DMS79 treated with DMSO at 0.1 percent for 48 hours (cell line): ENCODE measurements at places on chromosomes 7 and 10.

DNA sequence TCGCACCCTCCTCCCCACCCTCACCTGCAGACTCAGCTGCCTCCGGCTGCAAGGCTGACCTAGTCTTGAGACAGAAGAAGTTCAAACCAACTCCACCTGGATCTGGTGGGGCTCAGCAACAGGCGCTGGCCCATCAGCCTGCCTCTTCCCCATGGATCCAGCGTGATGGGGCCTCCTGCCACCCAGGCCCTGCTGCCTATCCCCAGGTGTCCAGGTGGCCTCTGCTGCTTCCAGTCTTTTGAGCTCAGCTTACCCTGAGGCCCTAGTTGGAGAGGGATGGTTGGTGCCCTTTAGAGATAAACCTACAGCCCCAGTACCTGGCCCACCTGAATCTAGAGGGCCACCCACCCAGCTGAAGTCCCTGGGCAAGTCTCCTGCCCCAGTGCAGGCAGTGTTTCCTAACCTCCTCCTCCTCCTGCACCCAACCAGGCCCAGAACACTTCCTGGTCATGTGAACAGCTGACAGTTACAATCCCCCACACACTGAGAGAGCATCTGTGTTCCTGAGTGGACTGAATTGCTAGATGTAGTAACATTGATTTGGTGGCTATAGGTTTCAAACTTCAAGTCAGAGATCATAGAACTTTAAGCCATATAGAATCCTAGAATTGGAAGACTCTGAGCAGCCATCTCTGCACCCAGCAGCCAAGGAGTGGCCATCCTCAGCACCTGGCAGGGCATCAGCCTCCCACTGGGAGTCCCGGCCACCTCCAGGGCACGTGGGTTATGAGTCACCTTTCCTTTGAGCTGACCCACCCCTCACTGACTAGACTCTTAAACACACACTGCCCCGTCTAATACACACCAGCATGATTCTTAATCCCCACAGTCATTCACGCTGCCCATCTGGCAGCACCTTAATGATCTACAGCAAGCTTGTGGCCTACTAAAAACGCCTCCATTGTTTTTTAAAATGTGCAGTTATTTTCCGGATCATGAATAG is 51.9 kb downstream of the ALOX5 start:
- no peak for DNase-seq

- no peak for DNase-seq
Observed at GRCh38 chr7:143426479-143427142, 16.6 kb upstream of the TAS2R60 start.

DNA sequence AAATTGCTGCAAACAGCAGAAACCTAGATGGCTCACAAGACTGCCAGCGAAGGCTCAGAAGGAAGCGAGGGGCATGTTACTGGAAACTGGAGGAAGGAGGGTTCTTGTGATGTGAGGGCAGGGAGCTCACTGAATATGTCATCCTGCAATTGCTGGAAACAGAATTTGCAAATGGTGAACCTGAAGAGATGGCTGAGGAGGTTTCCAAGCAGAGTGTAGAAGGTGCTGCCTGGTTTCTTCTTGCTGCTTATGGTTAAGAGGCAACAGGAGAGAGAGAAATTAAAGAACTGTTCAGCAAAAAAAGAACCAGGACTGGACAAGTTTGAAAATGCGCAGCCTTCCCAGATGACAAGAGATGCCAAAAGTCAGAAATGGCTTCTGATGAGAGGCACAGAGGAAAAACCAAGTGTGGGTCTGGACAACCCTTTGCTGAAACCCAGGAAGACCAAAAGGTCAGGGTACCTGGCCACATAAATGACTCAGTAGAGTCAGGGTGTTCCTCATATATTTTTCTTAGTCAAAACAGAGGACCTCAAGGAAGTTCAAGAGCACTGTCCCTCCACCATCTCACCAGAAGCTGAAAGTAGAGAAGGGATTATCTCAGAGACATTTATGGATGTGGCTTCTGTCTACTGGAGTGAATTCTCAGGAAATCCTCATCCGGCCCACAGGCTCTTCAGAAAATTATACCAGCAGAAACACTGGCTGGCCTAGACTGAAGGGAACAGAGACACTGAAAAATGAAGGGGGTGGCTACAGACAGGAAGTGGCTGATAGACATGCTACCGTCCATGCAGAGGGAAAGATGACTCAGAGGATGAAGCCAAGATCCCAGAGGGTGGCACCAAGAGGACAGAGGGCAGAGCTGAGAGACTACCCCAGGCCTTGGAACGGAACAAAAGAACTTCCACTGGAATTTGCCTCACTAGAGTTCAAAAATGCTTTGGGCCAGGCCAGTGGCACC is 10.1 kb downstream of the PAPOLB start:
- no peak for DNase-seq

DNA sequence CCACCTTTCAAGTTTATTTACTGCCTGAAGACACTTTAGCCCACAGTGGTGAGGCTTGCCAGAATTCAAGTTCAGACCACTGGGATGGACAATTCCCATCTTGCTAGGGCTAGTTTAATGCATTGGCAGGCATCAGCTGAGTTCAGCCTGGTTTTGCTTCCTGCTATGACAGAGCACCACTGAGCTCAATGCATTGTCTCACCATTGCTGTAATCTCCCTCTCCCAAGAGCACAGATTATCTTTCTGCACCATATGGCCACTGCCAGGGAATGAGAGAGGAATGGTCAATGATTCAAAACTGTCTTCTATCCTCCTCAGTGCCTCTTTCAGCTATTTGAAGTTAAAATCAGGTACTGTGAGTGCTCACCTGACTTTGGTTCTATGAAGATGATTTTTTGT is 160.8 kb downstream of the XPNPEP1 start:
- no peak for DNase-seq

GRCh38 chr10:110215286-110216170 is 8.1 kb downstream of the MXI1 start:
- DNase-seq, result no peak

- DNase-seq, result no peak
Observed at GRCh38 chr10:98254234-98254974, 13.6 kb downstream of the LOXL4 start.

GRCh38 chr7:163971-164881 is 28.1 kb upstream of the FAM20C start:
- no peak for DNase-seq

DNA sequence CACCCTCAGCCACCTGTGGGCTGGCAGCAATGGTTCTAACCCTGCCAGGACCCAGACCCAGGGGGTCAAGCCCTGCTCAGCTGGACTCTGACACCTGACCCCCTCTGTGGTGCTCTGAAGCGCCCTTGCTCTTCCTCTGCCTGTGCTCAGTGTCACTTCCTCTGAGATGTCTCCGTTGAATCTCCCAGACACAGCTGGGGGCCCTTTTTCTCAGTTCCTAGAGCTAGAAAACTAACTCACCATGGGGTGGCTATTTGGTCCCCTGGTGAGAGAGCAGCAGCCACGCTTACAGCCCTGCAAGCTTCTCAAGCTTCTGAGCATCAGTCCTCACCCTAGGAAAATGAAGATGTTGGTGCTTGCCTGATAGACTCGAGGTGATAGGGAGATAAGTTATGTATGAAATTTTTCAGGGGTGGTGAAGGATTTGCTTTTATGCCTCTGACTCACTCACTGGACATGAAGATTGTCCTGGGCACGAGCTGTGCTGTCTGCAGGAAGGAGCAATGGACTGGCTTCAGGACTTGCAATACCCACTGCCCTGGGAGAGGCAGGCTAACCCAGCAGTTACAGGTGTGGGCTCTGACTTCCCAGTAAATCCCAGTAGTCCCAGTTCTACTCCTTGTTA is 29.6 kb downstream of the COL13A1 start:
- DNase-seq, result no peak

DNA sequence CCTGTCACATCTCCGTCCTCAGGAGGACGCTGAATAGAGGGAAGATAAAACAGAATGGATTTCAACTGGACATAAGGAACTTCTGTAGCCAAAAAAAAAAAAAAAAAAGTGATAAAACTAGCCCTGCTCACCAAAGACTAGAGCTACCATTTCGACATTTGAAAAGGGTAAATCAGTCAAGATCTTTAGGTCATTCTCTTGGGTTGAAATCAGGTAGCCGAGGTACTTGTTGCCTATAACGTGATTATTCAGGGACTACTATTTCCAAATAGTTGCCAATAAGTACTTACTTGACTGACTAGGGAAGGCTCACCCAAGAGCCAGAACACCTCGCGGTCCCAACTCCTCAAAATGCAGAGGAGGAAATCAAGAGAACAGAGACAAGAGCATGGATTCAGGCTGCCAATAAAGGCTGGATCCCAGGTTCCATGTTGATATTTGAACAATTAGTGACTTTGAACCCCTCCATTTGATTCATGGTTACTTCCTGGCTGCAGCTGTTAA is 2.0 kb downstream of the RHEB start:
- DNase-seq, result no peak

DNA sequence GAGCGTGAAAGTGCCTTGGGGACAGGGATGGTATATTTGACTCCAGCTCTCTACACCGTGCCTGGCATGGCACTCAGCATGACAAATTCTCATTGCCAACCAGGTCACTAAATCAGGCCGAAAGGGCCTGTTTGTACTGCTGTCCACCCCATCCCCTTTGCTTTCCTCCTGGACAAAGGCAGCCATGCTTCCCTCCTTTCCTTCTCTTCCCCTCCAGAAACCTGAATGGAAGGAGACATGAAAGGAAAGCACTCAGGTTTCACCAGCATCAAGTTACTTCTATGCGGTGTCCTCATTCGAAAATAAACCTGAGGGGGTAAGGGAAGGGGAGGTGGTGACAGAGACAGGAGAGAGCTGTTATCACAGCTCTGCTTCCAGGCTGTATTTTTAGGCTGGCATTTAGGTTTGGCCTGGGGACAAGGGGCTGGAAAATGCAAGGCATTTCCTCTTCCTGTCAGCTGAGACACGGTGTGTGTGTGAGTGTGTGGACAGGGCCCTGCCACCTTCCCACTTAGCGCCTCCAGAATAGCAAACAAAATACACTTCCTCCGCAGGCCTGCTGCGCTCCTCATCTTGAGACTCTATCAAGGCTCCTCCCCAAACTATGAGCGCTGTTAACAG is 79.9 kb upstream of the COL13A1 start:
- DNase-seq, result peak; percentile 4

- no peak for DNase-seq
Observed at GRCh38 chr7:32316839-32317238, 173.3 kb downstream of the LSM5 start.

- no peak for DNase-seq
Observed at GRCh38 chr7:43479042-43479441, 103.9 kb upstream of the STK17A start.

GRCh38 chr7:80369321-80369720 is 142.5 kb downstream of the GNAT3 start:
- no peak for DNase-seq

- no peak for DNase-seq
Observed at GRCh38 chr10:121469797-121470606, 128.2 kb downstream of the FGFR2 start.

- DNase-seq, result no peak
Observed at GRCh38 chr10:24556126-24556749, 167.4 kb downstream of the ARHGAP21 start.

GRCh38 chr10:110006358-110007160 is 1.2 kb upstream of the ADD3 start:
- no peak for DNase-seq
